Stimulated activated CD4-positive, alpha-beta T cell treated with anti-CD3 and anti-CD28 coated beads, Interleukin-4, amount 100 ng/mL, for 4 hours (primary cell): ENCODE measurements at places on chromosomes 4 and X.

DNA sequence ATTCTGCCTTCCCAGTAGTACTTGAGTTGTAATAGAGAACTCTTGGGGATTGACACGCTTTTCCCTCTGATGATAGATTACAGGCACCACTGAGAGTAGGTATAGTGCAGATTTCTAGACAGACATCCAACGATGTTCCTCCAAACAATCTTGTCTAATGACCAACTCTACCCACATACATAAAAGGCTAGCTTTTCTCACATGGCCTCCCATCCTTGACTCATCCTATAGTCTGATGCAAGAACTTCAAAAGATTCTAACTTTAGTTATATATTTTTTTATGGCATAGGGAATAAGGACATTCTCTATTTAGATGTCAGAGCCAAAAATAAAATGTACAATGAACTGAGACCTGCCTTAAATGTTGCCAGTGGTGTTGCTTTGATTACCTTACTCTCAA is 60.9 kb downstream of the GLRA2 start:
- DNase-seq, result no peak

GRCh38 chr4:11615601-11616000 is 186.9 kb upstream of the HS3ST1 start:
- DNase-seq, result no peak

- DNase-seq, result no peak
Measured at GRCh38 chr4:151678048-151678872, 82.5 kb downstream of the GATB start.

GRCh38 chr4:142762280-142762679 is 83.8 kb downstream of the INPP4B start:
- DNase-seq, result no peak

DNA sequence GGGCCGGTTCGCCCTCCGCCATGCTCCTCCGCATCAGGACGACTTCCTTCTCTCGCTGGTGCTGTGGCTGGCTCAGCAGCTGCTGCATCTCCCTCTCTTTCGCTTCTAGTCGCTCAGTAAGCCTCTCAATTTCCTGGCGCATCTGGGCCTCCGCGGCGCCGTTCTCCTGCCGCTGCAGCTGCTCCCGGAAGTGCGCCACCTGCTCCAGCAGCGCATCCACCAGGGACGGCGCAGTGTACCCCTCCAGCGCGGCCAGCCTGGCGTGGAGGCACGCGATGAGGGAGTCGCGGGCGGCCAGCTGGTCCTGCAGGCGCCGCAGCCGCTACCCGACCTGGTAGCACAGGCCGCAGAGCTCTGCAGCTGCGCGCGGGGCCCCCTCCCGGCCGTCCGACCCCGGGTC is 97.4 kb upstream of the MED14 start:
- no peak for DNase-seq

DNA sequence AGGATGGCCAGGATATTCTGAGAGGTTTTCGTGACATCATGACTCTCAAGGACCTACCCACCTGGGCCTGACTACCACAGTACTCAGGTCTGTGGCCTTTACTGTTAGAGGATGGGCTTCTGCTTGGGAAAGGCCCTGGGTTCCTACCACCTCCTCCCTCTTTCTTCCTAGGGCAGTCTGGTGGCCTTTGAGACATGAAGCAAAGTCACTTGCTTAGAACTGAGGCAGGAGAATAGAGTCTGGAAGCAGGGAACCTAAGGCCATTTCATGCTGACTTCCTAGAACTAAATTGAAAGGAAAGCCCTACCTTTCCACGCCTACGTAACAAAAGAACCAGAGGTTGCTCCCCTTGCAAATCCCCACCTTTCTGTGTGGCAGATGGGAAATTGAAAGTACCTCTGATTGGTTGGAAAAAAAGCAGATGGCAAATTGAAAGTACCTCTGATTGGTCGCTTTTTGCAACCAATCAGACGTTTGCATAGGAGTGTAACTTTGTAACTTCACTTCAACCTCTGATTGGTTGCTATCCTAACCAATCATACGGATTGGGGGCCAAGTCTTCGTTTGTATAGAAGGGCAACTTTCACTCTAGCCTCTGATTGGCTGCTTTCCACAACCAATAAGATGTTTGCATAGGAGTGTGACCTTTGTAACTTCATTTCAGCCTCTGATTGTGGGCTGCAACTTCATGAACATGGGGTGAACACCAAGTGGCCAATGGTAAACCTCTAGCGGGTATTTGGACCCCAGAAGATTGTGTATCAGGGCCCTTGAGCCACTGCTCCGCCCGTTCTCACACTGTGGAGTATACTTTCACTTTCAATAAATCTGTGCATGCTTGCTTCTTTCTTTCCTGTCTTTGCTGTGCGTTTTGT is 9.9 kb upstream of the AKAP14 start:
- no peak for DNase-seq

- DNase-seq, result no peak
Measured at GRCh38 chr4:145898926-145899531, 39.6 kb downstream of the ZNF827 start.

- DNase-seq, result no peak
Measured at GRCh38 chr4:101244349-101244748, 103.0 kb downstream of the PPP3CA start.

DNA sequence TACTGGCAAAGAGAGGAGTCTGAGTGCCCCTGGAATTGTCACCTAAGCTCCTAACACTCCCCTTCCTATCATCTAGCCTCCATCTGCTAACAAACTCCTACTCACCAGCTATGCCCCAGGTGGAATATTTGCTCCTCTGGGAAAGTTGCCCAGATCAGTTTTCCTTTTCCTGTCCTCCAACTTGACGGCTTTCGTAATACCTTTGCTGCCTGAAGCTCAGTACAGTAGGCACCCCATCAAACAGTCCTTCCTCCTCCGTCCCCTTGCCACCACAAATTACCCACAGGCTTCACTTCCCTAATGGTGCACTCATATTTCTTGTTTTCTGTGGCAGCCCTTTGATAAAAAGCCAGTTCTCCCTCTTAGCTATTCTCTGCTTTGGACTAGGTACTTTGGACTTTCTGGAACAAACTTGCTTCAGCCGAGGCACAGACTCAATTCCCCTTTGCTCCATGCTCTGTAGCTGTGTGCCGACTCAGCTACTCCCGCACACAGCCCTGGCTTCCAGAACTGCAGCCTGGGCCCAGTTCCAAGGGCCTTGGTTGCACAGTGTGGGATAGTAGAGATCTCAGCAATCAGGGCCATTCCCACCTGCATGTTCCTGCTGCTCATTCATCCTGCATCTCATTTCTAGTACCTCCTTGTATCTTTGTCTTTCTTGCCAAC is 605.1 kb downstream of the BCOR start:
- DNase-seq, result no peak

GRCh38 chr4:102819588-102820365 is 7.6 kb downstream of the UBE2D3 start:
- DNase-seq, result no peak

DNA sequence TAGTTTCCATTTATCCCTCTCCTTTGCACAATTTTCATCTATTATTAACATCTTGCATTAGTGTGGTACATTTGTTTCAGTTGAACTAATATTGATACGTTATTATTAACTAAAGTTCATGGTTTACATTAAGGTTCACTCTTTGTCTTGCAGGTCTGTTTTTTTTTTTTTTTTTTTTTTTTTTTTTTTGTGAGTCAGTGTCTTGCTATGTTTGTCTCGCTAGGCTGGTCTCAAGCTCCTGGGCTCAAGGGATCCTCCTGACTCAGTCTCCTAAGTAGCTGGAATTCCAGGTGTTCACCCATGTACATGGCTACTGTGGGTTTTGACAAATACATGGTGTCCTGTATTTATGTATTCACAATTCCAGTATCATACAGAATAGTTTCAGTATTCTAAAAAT is 6.8 kb downstream of the TBC1D19 start:
- DNase-seq, result no peak

DNA sequence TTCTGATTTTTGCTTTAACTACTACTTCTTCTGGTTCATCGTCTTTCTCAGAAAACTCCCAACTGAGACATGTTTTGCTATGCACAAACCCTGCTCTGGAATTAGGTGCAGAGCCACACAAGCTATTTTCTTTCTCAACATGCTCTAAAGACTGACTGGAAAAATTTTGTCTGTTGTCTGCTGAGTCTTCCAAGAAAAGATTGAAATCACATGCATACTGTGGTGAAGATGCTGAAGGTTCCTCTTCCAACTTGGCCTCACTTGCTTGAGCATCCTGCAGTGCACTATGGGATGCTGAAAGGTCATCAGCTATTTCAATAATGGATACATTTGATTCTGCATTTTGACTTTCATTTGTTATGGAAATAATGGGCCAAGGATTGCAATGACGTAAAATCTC is 24.1 kb downstream of the PIN4 start:
- DNase-seq, result no peak

GRCh38 chr4:31148990-31149389 is 428.8 kb downstream of the PCDH7 start:
- no peak for DNase-seq

DNA sequence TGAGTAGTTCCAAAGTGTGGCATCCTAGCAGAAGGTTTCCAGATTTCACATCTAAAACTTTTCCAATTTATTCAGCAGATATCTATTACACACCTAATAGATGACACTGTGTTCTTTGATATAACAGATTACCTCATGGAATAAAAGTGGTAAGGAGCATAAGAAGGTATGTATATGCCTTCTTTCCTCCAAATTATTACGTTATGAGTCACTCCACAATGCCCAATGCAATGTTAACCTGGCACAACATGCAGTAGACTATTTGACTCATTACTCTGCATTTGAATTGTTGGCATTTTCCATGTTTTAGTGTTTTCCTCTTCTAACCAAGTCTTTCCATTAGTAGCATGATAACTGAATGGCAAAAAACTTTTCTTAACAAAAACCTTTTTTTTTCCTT is 383.6 kb downstream of the ADGRL3 start:
- DNase-seq, result no peak

DNA sequence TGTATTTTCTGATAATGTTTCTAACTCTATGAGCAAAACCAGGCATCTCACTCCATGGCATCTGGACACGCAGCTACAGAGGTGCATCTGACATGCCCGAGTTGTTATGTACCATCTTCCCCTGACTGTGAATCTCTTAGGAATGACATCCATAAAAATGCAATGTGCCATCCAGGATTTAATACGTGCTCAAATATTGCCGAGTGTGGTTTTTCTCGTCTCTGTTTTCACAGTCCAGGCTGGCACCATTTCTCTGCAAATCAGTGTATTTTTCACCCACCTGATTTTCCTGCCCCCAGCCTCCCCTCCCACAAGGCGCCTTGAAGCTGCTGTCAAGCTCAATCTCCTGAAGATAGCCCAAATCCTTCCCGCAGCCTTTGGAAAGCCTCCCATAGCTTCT is 154.6 kb downstream of the DHRSX start:
- no peak for DNase-seq

DNA sequence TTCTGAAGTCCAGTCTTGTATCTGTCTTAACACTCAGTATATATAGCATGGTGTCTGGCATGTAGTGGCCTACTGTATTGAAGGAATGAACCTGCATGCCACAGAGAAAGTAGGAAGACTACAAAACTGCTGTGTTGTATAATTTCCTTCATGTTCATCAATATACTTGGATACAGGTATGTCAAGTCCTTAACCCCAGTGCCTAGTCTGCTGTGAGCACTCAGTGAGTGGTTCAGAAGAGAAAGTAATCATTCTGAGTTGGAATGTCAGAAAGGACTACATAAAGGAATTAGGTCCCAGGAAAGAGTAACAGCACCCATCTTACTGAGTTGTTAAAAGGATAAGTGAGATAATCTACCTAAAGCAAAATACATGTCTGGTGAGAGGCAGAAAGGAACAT is 32.0 kb downstream of the ABCE1 start:
- no peak for DNase-seq

GRCh38 chr4:41216294-41217019 is 2.1 kb upstream of the APBB2 start:
- peak; percentile 55 for DNase-seq

DNA sequence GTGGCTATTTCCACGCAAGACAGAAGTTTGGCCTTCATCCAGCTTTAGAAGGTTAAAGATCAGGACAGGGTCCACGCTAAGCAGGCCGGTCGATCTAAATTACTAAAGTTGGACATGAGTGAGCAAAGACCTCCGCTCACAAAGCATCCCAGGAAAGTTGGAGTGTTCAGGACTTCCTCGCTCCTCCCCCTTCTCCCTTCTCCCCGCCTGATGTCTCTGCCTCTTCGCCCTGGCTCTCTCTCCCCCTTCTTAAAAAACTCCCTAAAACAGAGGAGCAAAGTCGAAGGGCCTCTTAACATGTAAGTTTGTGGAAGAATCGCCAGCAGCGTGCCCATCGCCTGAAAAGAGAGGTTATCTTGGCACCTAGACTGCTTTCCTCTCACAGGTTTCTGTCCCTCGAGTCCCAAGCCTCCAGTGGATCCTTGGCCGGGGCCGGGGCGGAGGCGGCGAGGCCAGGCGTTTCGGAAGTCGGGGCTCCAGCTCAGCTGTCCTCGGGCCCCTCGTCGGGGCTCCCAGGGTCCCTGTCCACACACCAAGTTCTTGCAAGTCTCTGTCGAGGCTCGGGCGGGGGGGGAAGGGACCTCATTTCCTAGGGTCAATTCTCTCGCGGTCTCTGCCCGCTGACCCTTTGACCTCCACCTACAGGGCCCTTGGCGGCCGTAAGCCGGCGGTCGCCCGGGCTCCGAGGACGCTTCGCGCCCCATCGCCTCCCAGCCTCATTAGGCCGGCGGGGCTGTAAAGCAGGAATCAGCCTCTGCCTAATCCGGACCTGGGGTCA is 7.6 kb downstream of the ZIC3 start:
- DNase-seq, result no peak

DNA sequence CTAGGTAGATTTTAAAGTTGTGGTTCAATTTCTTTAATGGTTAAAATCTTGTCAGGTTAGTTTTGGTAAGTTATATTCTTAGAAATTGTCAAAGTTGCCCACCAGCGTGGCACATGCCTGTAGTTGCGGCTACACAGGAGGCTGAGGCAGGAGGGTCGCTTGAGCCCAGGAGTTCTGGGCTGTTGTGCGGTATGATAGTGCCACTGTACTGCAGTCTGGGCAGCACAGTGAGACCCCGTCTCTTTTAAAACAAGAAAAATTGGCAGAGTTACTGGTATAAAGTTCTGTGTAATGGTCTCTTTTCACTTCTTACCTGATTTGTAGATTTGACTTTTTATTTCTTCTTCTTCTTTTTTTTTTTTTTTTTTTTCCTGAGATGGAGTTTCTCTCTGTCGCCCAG is 64.4 kb downstream of the FAM193A start:
- no peak for DNase-seq

DNA sequence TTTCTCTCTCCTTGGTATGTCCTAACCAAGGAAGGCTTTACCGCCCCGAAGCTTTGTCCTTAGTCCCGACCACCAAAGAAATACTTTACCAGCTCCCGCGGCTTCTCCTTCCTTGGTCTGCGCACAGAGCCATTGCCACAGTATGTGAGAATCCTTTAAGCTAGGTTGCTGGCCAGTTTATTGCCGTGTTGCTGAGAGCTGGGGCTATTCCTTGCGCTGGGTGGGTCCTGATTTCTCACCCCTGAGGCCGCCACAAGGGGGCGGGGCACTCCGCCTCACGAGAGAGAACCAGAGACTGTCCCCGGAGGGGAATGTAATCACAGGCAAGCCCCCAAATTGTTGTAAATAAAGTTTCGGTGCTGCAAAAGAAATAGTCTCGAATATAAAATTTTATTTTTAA is 331.0 kb upstream of the PCDH10 start:
- DNase-seq, result no peak

DNA sequence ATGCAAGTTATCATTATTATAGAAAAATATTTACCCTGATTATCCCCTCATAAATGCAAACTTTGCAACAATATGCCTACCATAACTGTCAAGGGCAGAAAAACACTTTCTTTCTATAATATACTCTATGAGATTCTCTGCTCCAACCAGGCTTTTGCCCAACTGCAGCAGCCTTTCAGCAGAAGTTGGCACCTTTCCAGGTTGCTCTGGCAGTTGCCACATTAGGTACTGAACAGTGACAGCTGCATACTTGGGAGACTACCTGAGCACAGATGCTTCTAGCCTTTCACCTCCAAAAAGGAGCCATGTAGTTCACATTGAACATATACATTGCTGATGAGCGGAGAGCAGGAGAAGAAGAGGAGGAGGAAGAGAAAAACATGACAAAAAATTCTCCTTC is 69.5 kb upstream of the BRWD3 start:
- no peak for DNase-seq
